RWPE1 (cell line): ENCODE measurements at places on chromosomes 6 and 20.

DNA sequence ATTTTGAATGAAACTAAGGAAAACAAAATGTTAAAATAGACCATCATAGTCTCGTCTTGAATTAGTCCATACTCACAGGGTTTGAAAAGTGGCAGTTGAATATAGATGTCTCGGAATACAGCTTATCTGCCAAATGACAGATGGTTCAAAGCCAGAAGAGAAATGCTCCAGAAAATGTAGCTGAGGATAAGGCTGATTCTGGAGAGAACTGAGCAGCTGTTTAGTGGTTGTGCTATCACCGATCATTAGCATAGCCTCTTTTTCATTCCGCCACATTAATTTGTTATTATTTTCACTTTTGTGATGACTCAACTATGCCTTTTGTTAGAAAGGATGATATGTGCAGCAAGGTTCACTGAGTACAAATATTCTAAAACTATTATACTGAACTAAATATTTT, 390.2 kb upstream of the MAN1A1 start:
- DNase-seq = no peak

- DNase-seq = no peak
Observed at GRCh38 chr6:35367646-35368037, 25.3 kb downstream of the PPARD start.

DNA sequence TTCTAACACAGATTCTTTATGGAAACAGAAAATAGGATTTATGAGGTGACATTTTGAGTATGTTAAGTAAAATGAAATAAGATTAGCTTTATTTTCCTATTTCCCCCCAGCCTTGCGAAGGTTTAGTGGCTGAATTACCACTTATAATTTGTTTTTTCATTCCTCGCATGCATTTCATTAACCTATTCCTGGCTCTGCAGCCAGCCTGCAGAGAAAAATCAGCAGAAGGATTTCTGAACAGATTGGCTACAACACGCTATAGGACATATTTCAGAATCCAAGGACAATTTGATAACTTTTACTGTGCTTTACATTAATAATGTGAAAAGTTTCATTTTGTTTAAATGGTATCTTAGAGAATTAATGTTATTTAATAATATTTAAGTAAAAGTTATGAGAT, 162.4 kb upstream of the MMS22L start:
- no peak for DNase-seq

- no peak for DNase-seq
Observed at GRCh38 chr20:64212755-64213154, 42.8 kb upstream of the PCMTD2 start.

- DNase-seq = peak; percentile 73
Observed at GRCh38 chr6:21022343-21023107, 488.3 kb downstream of the CDKAL1 start.

- DNase-seq = no peak
Observed at GRCh38 chr6:162203287-162203686, 524.3 kb downstream of the PRKN start.

- DNase-seq = peak; percentile 50
Observed at GRCh38 chr6:27545271-27546046, 72.6 kb upstream of the ZNF184 start.

DNA sequence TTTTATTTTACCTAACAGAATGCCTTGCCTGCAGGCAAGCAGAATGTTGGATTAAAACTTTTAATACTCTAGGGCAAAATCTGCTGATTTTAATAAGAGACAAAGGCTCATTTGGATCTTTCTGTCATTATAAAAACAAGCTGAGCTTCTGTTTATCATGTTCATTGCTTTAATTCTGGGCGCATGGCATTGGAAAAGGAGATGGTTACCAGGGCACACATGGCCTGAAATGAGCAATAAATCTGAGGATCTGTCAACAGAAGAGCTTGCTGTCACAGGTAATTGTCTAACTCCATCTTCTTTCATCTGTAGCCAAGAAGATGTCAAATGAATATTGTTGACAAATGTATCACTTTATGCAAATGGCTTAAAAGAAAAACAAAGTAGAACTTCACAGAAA, 439.6 kb downstream of the DOK5 start:
- no peak for DNase-seq
